Esophagus muscularis mucosa (tissue), 4 donors: ENCODE measurements at places on chromosomes 1 and 21. TPM values are rescaled to one million over a fixed set of nuclear protein-coding genes. Genes with fewer than 3 reads are reported as not detected.

HPDL gene
- total RNA-seq = 0.19 TPM

DNA sequence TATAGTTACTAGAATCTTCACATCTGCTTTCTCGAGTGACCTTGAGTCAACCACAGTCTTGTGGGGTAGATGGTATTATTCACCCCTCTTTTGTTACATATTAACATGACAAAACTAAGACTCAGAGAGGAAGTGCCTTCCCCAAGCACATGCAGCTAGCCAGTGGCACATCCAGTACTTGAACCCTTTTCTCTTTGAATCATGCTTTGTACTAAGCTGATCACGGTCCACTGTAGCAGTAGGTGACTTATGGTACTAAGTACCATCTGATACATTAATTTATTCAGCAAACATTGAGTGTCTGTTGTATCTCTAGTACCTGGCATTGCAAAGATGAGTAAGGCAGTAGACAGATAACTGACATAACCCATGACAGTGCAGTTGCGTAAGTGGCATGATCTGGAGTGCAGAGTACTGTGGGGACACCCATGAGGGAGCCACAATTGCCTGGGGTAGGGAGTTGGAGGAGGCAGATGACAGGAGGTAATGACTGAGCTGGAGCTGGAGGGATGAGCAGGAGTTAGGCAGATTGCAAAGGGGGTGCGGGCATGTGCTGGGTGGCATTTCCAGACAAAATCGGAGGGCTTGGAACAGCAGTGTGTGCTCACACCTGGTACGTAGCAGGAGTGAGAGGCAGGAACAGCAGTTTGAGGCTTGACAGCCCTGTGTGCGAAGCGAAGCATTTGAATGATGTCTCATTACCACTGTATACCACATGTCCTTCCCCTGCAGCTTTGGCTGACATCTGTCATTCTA is 29.8 kb downstream of the UCK2 start:
- no peak overlapping the region for H3K4me3 ChIP-seq
- H3K4me1 ChIP-seq = peaks cover 19% of the 10 kb centered on the region
- H3K36me3 ChIP-seq = no peaks in the 10 kb centered on the region
- no peak overlapping the region for H3K27ac ChIP-seq
- no peaks in the 10 kb centered on the region for H3K27me3 ChIP-seq
- DNase-seq = no peak

- H3K27me3 ChIP-seq = no peaks in the 10 kb centered on the region
- no peaks in the 10 kb centered on the region for H3K4me1 ChIP-seq
- no peak within 1 kb of the TSS for H3K4me3 ChIP-seq
- DNase-seq = no peak
- H3K27ac ChIP-seq = no peak within 1 kb of the TSS
Observed at GRCh38 chr21:42350927-42351426, at the start of gene TFF2. Gene TFF2 (minus strand): TSS chr21:42350994. CDS start chr21:42350957, 37 bp downstream.

CNR2 gene
- total RNA-seq = not detected

MAGOH gene
- total RNA-seq = 28.2 TPM

GRCh38 chr1:232655746-232656085 is 25.8 kb upstream of the SIPA1L2 start:
- no peak overlapping the region for H3K27ac ChIP-seq
- no peak for DNase-seq
- H3K4me1 ChIP-seq = peaks cover 6% of the 10 kb centered on the region
- H3K27me3 ChIP-seq = no peaks in the 10 kb centered on the region

DNA sequence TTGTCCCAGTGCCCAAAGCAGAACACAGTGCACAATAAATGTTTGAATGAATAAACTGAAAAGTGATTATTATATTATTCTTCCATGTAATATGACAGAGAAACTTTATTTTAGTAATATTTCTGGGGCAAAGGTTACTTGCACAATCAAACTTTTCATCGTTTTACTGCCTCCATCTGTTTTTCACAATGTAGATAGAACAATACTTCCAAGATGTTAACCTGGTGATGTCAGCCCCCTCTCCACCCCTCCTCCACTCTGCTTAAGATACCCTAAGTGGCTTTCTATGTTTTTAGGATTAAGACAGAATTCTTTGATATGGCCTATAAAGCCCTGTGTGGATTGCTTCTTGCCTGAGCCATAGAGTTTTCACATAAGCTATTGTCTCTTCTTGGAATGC is 13.8 kb upstream of the NTMT2 start:
- no peak overlapping the region for H3K4me3 ChIP-seq
- peaks cover 12% of the 10 kb centered on the region for H3K4me1 ChIP-seq
- no peaks in the 10 kb centered on the region for H3K27me3 ChIP-seq
- DNase-seq = no peak

HMCN1 gene
- total RNA-seq = 77.7 TPM

DNA sequence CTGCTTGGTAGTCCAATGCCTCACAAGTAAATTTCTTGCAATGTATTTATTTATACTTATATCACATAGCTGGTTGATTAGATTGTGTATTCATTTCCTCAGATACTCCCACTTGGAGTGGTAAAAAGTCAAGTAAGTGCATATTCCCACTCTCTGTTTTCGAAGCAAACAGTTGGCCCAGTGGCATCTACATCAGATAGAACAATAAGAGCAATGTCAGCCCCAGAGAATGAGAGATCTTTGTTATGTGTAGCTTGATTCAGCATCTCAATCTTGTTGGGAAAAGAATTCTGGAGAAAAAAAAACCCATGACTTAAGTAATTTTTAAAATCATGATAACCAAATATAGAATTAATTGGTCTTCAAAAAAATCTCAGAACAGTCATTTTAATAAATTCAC is 25.5 kb downstream of the RGL1 start:
- H3K27me3 ChIP-seq = no peaks in the 10 kb centered on the region
- H3K4me3 ChIP-seq = no peak overlapping the region
- DNase-seq = no peak
- H3K27ac ChIP-seq = no peak overlapping the region

DTL gene
- 0.17 TPM for total RNA-seq

PEX11B gene
- total RNA-seq = 21.2 TPM

DNA sequence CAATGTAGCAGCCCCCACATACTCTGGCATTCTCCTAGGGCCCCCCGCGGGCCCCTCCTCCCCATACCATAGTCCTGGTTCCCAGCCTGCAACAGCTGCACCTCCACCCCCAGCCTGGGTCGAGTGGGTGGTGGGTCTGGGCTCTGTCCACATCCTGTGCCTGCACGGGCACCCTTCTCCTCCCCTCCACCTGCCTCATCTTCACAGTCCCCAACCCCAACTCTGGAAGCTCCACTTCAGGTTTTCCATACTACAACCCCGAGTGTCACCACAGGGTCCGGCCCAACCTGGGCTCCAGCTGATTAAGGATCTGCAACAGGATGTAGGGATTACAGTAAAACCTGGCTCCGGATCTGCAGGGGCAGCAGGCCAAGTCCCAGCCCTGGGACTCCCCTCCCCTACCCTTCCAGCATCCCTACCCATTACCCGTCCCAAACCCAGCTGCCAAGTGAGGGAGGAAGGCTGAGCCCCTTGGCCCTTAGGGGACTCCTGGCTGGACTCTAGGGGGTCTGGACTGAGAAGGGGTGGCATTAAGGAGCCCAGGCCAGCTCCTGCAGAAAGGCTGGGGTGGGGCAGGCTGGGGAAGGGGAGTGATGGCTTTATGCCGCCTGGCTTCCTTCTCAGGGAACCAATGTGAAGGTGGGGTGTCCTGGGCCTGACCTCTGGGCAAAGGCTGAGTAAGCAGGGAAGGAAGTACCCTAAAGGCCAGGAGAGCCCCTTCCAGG is 116.8 kb downstream of the CASZ1 start:
- peak overlapping the region; percentile 96 for H3K27ac ChIP-seq
- no peaks in the 10 kb centered on the region for H3K27me3 ChIP-seq
- no peak for DNase-seq
- H3K4me1 ChIP-seq = peaks cover 100% of the 10 kb centered on the region
- H3K36me3 ChIP-seq = no peaks in the 10 kb centered on the region

KRTAP19-4 gene
- total RNA-seq = not detected

- no peak for DNase-seq
- H3K4me1 ChIP-seq = peaks cover 23% of the 10 kb centered on the region
- H3K36me3 ChIP-seq = no peaks in the 10 kb centered on the region
- H3K27ac ChIP-seq = no peak overlapping the region
Observed at GRCh38 chr21:28669321-28669720, 323.4 kb downstream of the LTN1 start.

DNA sequence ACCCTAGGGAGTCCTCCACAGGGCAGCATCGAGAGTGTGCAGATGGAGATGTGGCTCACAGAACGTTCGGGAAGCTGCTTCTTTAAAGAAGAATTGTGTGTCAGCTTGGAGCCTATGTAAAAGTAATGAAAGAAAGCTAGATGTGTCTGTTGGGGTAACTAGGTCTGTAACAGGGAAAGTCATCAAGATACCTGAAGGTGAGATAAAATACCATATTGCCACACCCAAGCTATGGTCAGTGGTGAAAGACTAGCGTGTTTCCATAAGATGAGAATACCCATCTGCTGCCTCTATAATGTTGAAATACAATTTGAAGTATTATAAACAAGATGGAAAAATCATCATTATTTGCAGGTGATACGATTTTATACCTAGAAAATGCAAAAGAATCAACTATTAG is 17.5 kb downstream of the RCAN1 start:
- DNase-seq = no peak
- H3K36me3 ChIP-seq = no peaks in the 10 kb centered on the region
- no peak overlapping the region for H3K27ac ChIP-seq

DNA sequence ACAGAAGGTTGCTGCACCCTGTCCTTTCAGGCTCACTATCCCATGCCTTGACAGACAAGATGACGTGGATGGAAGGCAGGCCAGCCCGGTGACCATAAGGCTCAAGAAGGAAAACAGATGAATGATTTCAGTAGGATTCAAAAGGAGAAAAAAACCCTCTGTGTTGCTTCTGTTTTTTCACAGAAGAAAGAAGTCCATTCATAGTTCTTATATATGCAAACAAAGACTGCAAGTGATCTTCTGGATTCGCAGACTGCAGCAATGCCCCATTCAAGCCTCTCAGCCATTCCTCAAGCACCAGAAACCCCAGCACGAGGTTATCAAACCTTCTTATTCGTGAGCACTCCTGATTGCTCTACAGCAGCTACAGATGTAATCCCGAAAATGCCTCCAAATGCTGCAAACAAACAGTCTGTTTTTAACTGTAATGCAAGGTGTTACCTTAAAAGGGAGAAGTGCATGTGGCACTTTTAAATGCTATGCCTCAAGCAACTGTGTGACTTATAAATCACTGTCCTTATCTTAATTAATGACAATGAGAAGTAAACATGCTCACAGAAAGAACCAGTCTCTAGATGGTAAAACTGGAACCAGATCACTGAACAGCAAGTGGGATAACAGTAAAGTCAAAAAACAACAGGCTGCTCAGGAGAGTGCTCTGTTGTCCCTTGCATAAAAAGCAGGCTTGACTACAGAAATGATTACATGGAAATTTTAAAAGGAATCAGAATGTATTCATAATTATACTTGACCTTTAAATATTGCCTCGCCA is 173.9 kb downstream of the HHIPL2 start:
- no peaks in the 10 kb centered on the region for H3K36me3 ChIP-seq
- H3K4me3 ChIP-seq = no peak overlapping the region
- DNase-seq = no peak
- H3K27me3 ChIP-seq = no peaks in the 10 kb centered on the region

DNA sequence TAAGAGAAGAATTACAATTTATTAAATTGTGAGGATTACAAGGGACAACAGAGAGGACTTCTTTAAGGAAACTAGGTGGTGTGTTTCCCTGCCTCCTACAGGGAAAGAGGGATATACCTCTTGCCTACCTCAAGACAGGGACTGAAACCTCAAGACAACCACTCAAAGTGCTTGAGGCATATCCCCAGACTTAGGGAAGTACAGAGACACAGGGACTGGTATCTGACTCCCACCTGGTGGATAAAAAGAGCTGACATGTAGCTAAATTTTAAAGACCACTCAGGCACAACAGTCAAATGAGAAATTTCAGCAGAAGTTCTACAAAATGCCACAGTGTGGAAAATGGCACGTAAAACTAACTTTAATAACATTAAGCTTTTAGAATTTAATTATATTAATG is 21.3 kb downstream of the DENND2C start:
- no peak for DNase-seq
- H3K27me3 ChIP-seq = no peaks in the 10 kb centered on the region
- H3K36me3 ChIP-seq = no peaks in the 10 kb centered on the region

GRCh38 chr1:54323921-54324250 is 82.3 kb downstream of the SSBP3 start:
- no peaks in the 10 kb centered on the region for H3K27me3 ChIP-seq
- H3K36me3 ChIP-seq = no peaks in the 10 kb centered on the region
- peak overlapping the region; percentile 80 for H3K27ac ChIP-seq
- no peak for DNase-seq

DNA sequence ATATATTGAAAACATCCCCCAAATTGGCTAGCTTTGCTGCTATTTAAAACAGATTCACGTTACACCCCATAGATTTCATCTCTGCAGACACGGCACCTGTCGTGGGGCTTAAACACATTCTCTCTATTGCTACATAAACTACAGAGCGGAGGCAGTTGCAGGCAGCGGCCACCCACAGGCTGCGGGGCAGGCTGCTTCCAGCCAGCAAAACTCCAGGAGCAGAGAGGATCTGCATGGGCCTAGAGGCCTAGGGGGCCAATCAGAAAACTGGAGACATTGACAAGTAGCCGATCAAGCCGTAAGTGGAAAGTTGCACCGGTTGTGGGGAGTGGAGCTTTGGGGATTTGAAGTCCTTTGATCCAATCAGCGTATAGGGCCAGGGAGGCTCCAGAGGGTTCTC is 129.0 kb upstream of the KLHDC7A start:
- H3K4me1 ChIP-seq = no peaks in the 10 kb centered on the region
- H3K36me3 ChIP-seq = no peaks in the 10 kb centered on the region
- no peak for DNase-seq

GRCh38 chr1:209106237-209106741 is 477.2 kb upstream of the CAMK1G start:
- H3K27me3 ChIP-seq = no peaks in the 10 kb centered on the region
- no peak for DNase-seq
- H3K36me3 ChIP-seq = no peaks in the 10 kb centered on the region
- H3K4me1 ChIP-seq = no peaks in the 10 kb centered on the region

IARS2 gene
- 87.7 TPM for total RNA-seq

TMPRSS15 gene
- total RNA-seq = not detected

DNA sequence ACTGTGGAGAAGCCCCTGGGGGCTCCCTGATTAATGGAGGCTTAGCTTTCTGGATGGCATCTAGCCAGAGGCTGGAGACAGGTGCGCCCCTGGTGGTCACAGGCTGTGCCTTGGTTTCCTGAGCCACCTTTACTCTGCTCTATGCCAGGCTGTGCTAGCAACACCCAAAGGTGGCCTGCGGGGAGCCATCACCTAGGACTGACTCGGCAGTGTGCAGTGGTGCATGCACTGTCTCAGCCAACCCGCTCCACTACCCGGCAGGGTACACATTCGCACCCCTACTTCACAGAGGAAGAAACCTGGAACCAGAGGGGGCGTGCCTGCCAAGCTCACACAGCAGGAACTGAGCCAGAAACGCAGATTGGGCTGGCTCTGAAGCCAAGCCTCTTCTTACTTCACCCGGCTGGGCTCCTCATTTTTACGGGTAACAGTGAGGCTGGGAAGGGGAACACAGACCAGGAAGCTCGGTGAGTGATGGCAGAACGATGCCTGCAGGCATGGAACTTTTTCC is 24.8 kb downstream of the PCSK9 start:
- no peak for DNase-seq
- peaks cover 34% of the 10 kb centered on the region for H3K36me3 ChIP-seq
- no peaks in the 10 kb centered on the region for H3K27me3 ChIP-seq
- peak overlapping the region; percentile 52 for H3K27ac ChIP-seq
- H3K4me1 ChIP-seq = peaks cover 33% of the 10 kb centered on the region
- no peak overlapping the region for H3K4me3 ChIP-seq
